ENCODE measurements at places on chromosomes 12 and 14. TPM values are rescaled to one million over a fixed set of nuclear protein-coding genes. Genes with fewer than 3 reads are reported as not detected.

GRCh38 chr12:124646385-124647230 lies 79.2 kb upstream of the NCOR2 start:
- DNase-seq, result no peak

DNA sequence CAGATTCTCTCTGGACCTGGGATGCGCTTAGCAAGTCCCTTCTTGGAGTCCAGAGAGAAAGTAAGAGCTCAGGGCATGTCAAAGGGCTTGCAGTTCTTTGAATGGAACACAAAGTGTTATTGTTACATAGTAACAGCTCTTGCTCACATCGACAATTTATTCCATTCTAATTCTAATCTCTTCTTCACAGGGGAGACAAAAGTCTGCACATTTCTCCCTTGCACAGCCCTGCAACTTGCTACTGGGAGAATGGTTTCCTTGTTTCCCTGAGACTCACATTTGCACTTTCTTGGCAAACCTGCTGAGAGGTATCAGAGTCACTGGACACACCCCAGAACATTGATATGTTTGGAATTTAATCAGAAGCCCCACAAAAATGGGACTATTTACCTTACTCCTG lies 209.9 kb upstream of the IGF1 start:
- DNase-seq, result no peak

DNA sequence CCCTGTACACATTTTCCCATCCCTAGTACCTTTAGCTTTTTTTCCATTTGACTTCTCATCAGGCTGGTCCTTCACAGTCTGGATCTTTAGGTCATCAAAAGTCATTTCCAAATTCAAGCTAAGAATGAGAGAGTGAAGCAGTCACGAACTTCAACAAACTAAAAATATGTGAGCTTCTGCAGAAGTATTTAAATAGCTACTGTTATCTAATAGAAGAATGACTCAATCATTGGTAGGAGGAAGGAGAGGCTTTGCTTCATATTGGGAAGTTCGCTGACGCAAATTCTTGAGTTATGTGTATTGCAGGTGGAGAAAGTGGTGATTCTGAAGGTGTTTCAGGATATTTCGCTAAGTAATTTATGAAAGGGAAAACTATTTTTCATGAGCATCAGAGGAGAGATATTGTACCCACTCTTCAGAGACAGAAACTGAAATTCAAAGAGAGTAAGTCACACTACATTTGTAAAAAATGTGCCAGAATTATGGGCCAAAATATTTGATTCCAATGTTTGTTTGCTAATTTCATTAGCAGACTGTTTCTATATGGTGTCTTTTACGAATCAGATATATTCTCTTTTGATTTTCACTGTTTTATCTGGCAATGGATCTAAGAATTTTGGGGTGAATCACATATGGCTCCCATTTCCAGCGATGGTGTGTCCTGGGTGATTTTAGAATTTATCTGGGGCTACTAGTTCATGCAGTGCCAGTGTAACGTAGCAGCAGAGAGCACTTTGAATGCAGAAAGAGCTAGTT lies at the start of gene OLR1:
OLR1 (minus strand) TSS at position 160 of the 756 bp plus-strand sequence; CDS start at position 105, 55 bp downstream.
- DNase-seq, result no peak

- no peak for DNase-seq
These were observed 56.6 kb downstream of the EID3 start for GRCh38 chr12:104360157-104360556.

The SOAT2 gene
- total RNA-seq, result not detected

- no peak for DNase-seq
These were observed 414.8 kb downstream of the SLC6A15 start for GRCh38 chr12:84497819-84498218.

DNA sequence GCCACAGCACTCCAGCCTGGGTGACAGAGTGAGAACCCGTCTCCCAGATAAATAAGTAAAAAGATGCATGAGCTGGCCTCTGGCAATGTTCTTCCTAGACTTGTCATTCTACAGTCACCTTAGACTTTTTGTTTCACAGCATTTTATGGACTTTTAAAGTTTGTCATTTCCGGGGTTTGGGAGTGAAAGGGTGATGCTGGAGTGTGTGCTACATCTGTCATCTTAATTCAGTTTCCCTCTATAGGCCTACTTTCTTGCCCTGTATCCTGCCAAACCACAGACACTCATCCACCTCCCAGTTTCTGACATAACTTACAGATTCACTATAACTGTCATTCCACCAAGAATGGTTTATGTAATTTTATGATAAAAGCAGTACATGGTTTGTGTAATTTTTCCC lies 166.7 kb upstream of the PARP11 start:
- DNase-seq, result no peak

Data from foreskin keratinocyte (primary cell).